ENCODE measurements at places on chromosomes 2 and 18.

GRCh38 chr18:61738042-61738441, 154.8 kb downstream of the RNF152 start:
- DNase-seq, result no peak

- DNase-seq, result no peak
Measured at GRCh38 chr2:150679456-150680120, 192.1 kb upstream of the RND3 start.

GRCh38 chr2:227765788-227766372, 20.2 kb downstream of the SCYGR8 start:
- DNase-seq, result no peak

DNA sequence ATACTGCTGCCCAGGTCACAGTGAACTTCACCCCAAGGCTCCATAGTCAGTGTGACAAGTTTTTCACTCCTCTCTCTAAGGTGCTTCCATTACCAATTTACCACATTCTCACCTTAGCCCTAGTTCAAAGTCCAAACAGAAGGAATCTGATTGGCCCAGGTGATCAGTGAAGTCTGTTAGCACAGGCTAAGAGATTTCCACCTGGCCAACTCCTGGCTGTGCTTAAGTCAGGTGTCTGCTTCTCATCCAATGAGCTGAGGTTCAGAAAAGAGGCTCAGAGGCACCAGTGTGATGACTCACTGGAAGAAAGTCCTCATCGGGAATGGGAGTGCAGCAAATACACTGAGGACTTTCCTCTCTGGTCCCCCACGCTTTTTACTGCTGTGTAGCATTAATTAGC, 164.4 kb upstream of the MGAT5 start:
- no peak for DNase-seq

- no peak for DNase-seq
Measured at GRCh38 chr2:54233832-54234649, 22.0 kb downstream of the TSPYL6 start.

GRCh38 chr2:140698636-140699035, 1432.2 kb downstream of the LRP1B start:
- DNase-seq, result no peak

- no peak for DNase-seq
Measured at GRCh38 chr2:152389483-152389882, 54.5 kb downstream of the FMNL2 start.

- no peak for DNase-seq
Measured at GRCh38 chr18:24603151-24603550, 142.7 kb downstream of the HRH4 start.

GRCh38 chr18:75779450-75779849, 351.9 kb upstream of the SMIM21 start:
- DNase-seq, result no peak

- no peak for DNase-seq
Measured at GRCh38 chr2:131425231-131425941, 50.5 kb upstream of the TUBA3D start.

DNA sequence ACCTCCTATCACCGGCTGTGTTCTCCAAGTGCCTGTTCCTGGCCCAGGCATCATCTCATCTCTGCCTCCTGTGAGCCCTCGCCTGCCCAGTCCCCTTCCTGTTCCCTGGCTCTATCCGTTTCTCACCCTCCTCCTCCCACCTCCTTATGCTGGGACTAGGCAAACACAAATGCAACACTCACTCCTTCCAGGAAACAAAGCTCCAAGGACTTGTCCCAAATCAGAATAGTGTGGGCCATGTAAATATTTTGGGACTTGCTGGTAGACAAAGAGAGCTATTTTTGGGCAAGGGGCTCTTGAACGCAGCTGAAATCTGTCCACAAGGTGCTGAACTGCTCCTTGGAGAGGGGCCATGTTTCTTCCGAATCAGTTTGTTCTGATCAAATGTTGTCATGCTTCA, 25.3 kb downstream of the MBP start:
- no peak for DNase-seq

DNA sequence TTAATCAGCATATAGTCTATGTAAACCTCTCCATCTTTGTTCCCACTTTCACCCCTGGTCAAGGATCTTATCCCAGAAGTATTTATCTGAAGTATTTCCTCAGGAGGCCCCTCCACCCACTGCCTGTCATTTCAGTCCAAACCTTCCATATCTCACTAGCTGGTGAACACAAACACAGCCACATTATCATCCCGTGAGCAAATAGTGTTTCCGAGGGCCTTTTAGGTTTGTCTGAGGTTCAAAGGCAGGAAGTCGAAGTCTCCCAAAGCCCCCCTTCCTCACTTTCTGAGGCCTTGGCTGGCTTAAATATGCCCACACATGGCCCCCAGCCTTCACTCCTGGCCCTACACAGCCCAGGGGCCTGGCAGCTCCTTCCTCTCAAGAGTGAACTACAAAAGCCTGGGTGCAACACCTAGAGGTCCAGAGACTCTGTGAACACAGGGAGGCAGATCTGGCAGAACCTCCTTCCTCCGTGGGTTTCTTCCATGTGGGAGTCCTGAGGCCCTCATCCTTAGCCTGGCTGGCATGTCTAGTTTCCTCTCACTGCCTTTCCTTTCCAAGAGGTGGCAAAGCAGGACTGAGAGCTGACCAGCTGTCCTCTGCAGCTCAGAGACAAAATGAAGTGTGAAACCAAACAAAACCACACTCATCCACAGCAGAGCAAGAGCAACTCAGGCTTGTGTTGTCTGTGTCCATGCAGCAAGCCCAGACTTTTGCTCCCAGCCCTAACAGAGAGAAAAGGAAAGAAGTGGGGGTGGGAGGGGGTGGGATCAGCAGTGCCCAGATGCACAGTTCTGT, 264.2 kb downstream of the SS18 start:
- DNase-seq, result no peak

DNA sequence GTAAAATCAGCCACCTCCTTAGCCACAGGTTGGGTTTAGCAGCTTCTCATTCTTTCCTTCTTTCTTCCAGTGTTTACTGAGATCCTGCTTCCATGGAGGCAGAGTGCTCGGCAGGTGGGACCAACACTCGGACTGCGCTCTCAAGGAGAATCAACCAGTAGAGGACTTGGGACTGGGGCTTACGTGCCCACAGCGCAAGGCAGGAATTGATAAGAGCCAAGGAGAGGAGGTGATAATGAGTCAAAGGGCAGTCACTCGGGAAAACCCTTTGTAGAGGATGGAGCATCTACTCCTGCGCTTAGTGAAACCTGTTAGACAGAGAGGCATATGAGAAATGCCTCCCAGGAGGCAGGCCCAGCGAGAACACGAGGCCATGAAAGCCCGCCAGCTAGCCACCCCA, 2.9 kb upstream of the MRO start:
- no peak for DNase-seq

GRCh38 chr18:27355308-27355707, 170.2 kb upstream of the CHST9 start:
- DNase-seq, result no peak

GRCh38 chr2:129794116-129794515, 185.3 kb upstream of the RAB6C start:
- DNase-seq, result no peak

- peak; percentile 39 for DNase-seq
Measured at GRCh38 chr2:28678944-28679343, 72.7 kb upstream of the PPP1CB start.

- peak; percentile 19 for DNase-seq
Measured at GRCh38 chr2:240733803-240734495, 42.3 kb downstream of the AQP12A start.

DNA sequence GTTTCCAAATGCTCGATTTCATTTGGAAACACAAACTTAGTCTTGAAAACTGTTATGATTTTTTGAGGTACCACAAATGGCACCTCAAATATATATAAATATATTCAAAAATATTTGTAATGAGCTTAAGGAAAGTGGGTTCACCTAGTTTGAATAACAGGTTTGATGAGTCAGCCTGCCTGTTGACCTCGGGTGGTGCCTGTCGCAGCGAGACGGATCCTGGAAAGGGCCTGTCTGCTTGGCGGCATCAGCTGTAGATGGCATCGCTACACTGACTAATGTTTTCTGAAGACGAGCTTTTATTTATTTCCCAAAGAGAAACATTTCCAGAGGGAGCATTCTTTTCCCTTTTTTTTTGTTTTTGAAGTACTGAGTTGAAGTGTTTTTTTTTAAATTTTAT, 6.9 kb downstream of the ALLC start:
- no peak for DNase-seq

- no peak for DNase-seq
Measured at GRCh38 chr2:96698221-96698861, 41.5 kb downstream of the LMAN2L start.
